GM12891 (cell line): ENCODE measurements at places on chromosomes 2 and 18.

- DNase-seq = no peak
Measured at GRCh38 chr2:64404002-64404731, 49.8 kb upstream of the LGALSL start.

- no peak for DNase-seq
Measured at GRCh38 chr2:120483355-120483754, 137.4 kb downstream of the INHBB start.

DNA sequence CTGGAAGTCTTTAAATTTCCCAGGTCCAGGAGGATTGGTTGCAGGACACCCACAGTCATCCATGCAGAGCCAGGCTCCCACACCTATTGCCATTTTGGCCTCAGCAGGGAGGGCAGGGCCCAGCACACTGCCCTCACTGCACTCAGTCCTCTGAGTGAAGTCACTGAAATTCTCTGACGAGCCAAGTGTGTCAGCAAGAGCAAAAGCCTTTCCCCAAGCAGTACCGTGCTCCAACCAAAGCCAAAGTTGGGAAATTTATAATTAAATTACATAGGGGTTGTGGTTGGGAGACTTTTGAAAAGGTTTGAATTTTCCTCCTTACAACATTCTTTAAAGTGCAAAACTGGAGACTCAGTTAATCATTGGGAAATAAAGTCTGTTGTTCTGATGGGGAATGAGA is 98.5 kb upstream of the CD226 start:
- no peak for DNase-seq

GRCh38 chr2:54468673-54469072 is 12.5 kb downstream of the SPTBN1 start:
- DNase-seq = no peak

DNA sequence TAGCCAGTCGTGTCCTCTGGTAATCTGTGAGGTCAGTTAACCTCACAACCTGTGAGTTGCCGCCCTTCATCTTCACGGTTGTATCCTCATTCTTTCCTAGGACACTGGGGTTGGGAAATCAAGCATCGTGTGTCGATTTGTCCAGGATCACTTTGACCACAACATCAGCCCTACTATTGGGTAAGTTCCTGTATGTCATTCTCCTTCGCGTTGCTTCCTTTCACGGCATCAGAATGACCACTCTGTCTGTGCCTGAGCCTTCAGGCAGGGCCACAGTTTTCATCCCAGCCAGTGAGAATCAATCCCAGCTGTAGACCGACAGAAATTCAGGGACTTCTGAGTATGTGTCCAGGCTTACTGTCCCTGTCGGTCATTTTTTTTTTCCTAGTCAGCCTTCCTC is 67.1 kb downstream of the RAB31 start:
- no peak for DNase-seq

DNA sequence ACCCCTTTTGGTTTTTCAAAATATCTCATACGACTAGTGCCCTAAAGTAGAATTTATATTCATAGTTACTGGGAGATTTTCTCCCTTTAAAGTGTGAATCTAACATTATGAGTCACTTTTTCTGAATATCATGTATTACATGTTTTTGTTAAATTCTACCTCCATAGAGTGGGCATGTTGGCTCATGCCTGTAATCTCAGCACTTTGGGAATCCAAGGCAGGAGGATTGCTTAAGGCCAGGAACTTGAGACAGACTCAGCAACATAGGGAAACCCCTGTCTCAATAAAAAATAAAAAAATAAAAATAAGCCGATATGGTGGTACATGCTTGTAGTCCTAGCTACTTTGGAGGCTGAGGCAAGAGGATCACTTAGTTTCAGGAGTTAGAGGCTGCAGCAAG is 45.3 kb upstream of the UNC80 start:
- DNase-seq = no peak

- no peak for DNase-seq
Measured at GRCh38 chr2:128796321-128796720, 477.7 kb upstream of the HS6ST1 start.

GRCh38 chr2:173159791-173160463 is 84.3 kb downstream of the MAP3K20 start:
- no peak for DNase-seq
